ENCODE measurements at places on chromosomes 5 and 9. TPM values are rescaled to one million over a fixed set of nuclear protein-coding genes. Genes with fewer than 3 reads are reported as not detected.

DNA sequence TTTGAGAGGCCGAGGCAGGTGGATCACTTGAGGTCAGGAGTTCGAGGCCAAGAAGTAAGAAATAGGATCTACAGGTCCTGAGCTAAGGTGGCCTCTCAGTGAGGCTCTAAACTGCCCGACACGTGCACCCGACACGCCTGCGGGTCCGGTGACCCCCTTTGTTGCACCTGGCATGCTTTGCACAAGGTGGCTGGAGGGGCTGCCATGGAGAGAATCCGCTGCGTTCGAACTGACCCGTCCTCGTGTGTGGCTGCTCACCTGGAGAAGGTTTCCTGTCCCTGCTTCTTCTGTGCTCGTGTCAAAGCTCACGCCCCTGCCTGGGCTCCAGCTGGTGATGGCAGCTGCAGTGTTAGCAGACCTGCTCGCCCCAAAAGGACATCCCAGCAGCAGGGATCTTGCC is 5.7 kb upstream of the OLFM1 start:
- DNase-seq = no peak

DNA sequence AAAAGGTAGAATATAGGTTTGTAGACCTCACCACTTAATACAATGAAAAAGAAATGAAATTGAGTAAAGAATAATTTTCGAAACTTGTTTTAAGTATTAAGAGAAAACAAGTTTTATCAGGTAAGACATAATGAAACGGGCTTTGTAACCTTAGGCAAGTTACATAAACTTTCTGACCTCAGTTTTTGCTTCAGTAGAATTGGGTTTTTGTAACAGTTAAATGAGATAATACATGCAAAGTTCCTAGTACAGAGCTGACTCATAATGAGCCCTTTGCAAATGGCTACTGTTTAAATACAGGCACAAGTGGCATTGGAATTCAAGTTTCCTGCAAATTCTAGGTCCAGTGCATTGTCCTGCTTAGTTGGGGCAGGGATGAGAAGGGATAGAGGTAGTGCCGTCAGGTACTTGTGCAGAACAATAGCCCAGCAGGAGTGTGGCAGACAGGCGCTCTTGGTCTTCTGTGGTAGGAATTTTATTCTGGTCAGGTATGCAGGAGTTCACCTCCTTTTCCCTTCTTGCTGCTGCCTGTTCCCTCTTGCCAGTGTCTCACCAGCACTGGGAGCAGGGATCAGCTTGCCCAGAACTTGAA is 203.8 kb downstream of the PBX3 start:
- DNase-seq = no peak

DNA sequence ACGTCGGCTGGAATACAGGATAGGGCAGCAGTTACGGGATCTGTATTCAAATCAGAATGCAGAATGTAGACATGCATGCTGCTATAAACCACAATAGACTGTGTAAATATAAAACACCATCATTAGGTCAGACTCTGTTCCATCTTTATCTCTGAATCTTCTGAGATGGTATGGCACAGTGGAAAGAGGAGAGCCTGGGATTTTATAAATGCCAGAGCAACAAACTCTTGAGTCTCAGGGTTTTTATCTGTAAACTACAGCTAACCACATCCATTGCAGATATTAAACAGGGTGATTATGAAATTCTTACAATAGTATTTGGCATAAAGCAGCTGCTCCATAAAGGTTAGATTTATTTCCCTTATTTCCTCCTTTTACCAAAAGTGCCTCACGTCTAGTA is 108.7 kb downstream of the ZDHHC21 start:
- DNase-seq = no peak

- DNase-seq = peak; percentile 84
Observed at GRCh38 chr5:37889612-37890317, 49.9 kb upstream of the GDNF start.

- DNase-seq = no peak
Observed at GRCh38 chr9:131169563-131170240, 44.3 kb downstream of the NUP214 start.

CBY3 gene
- total RNA-seq = not detected

GRCh38 chr5:72167257-72167656 is 60.0 kb downstream of the MAP1B start:
- DNase-seq = no peak
